Large intestine (tissue), 12 donors: ENCODE measurements at places on chromosomes 7 and 10. TPM values are rescaled to one million over a fixed set of nuclear protein-coding genes. Genes with fewer than 3 reads are reported as not detected.

The KCNH2 gene
- 8.1 TPM for polyA plus RNA-seq

The MRLN gene
- 0.33 TPM for polyA plus RNA-seq

DNA sequence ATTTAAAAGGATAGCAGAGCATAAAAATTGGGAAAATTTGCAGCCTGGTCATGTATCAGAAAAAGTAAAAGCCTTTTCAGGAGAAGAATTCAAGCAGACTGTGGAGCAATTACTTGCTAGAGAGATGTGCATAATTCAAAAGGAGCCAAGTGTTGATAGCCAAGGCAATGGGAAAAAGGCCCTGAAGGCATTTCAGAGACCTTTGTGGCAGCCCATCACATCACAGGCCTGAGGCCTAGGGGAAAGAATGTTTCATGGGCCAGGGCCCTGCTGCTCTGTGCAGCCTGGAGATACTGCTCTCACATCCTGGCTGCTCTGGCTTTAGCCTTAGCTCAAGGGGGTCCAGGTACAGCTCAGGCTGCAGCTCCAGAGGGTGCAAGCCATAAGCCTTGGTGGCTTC is 152.9 kb downstream of the MAGI2 start:
- no peak for DNase-seq

- no peak for DNase-seq
Observed at GRCh38 chr10:80132299-80133139, at the start of gene PLAC9. Gene PLAC9, plus strand, starts transcription at chr10:80132730. Its CDS starts 33 bp downstream, at chr10:80132763.

The ACSL5 gene
- polyA plus RNA-seq = 361 TPM

The ARHGAP19 gene
- 17.2 TPM for polyA plus RNA-seq

GRCh38 chr7:115116773-115117715 is 195.2 kb downstream of the MDFIC start:
- DNase-seq = no peak

- DNase-seq = no peak
Observed at GRCh38 chr7:110922906-110923305, 168.0 kb upstream of the LRRN3 start.

The TAC1 gene
- 12.9 TPM for polyA plus RNA-seq

DNA sequence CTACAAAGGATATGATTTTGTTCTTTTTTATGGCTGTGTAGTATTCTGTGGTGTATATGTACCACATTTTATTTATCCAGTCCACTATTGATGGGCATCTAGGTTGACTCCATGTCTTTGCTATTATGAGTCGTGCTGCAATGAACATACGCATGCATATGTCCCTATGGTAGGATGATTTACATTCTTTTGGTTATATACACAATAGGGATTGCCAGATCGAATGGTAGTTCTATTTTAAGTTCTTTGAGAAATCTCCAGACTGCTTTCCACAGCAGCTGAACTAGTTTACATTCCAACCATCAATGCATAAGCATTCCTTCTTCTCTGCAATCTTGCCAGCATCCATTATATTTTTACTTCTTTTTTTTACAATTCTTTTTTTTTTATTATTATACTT is 35.6 kb upstream of the FAM13C start:
- DNase-seq = no peak

DNA sequence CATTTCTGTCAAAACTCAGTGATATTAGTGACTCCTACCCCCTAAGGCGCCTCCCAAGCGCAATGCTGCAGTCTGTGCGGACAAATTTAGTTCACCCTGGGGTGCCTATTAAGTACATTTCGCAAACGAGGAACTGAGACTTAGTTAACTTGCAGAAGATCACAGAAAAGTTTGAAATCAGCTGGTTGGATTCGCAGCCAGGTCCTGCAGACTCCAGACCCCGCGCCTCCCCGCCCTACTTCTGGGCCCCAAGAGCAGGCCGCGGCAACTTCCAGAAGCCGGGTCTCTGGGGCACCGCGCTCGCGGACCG is 588 bp downstream of the CYREN start:
- peak; percentile 15 for DNase-seq

DNA sequence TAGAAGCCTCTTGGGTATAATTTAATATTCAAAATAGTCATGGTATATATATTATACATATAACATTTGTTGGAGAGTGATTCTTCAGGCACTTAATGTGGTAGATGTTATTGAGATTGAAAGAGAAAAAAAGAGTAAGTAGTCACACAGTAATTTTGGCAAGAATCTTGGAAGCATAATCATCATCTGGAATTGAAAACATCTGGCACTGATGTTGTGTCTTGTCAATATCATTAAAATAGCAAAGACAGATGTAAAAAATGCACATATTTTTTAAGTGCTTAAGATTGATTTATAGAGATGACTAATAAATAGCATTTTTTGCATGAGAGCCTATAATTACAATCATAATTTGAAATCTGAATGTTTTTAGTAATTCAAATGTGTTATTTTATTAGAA is 9.5 kb downstream of the SEMA3D start:
- DNase-seq = no peak

The LOXL4 gene
- 4.0 TPM for polyA plus RNA-seq

GRCh38 chr10:48603421-48604038 is 1.3 kb downstream of the ARHGAP22 start:
- DNase-seq = no peak

DNA sequence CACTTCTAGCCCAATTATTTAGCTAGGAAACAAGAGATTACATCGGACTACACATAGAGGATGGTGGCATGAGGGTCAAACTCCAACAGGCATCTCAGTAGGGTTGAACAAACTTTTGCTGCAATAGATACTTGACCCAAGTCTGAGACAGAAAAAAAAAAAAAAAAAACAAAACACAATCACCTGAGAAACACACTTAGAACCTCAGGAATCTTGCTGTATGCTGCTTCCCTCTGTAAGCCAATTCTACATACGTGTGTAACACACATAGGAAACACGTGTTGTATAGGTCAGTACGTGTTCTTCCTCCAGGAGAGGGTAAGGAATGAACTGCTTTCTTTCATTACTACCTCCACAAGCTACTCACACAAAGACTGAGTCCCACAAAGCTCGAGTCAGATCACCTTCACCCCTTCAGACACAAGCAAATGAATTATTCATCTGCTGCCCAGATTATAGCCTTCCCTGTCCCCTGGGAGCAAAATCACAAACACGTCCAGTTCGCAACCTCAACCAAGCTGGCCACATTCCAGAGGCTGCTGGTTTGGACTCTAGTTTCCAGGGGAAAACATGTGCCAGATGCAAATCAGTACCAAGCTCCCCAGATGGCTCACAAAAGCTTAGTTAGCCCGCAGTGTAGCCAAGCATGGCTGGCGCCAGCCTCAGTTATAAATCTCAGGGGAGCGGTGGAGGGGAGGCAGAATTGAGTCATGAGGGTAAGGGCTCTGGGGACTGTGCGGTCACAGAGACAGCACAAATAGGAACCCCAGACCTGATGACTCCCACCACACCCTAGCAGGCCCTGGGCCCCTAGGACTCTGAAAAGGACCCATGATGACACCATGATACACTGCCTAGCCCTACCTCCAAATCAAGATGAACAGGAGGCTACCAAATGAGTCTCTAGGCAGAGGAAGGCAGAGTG is 15.1 kb downstream of the PSAP start:
- DNase-seq = no peak

- DNase-seq = no peak
Observed at GRCh38 chr7:124322561-124322960, 289.7 kb upstream of the TMEM229A start.

DNA sequence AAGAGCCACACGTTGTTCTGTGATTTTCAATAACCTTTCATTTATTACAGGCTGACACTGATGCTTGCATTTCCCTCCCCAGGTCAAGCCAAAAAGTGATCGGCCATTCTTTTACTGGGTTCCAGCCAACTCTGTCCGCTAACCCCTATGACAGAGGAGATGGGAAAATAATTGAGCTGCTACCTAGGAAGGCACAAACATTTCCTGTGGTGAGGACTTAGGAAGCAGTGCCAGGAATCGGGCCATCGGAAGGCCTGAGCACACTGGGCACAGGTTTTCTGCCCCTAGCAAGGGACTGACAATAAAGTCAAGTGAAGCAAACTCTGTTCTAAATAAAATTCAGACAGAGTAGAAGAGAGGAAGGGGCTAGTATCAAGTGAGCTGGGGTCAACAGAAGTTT is 313.0 kb upstream of the AOAH start:
- DNase-seq = no peak

DNA sequence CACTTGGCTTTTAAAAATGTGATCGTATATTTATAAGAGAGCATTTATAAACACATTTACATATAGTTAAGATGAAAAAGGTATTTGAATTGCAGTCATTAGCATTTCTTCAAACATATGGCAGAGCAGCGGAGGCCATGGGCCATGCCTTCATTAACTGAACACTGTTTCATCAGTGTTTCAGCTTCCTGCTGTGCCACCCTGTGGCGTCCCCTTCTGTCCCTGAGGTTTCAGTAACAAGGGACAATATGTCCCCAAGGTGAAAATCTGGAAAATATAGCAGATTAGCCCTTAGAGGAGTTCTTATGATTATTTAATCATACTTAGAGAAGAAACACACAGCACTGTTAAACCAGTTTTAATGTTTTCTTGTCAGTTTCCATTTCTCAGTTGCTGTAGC is 577.8 kb downstream of the ETV1 start:
- no peak for DNase-seq

DNA sequence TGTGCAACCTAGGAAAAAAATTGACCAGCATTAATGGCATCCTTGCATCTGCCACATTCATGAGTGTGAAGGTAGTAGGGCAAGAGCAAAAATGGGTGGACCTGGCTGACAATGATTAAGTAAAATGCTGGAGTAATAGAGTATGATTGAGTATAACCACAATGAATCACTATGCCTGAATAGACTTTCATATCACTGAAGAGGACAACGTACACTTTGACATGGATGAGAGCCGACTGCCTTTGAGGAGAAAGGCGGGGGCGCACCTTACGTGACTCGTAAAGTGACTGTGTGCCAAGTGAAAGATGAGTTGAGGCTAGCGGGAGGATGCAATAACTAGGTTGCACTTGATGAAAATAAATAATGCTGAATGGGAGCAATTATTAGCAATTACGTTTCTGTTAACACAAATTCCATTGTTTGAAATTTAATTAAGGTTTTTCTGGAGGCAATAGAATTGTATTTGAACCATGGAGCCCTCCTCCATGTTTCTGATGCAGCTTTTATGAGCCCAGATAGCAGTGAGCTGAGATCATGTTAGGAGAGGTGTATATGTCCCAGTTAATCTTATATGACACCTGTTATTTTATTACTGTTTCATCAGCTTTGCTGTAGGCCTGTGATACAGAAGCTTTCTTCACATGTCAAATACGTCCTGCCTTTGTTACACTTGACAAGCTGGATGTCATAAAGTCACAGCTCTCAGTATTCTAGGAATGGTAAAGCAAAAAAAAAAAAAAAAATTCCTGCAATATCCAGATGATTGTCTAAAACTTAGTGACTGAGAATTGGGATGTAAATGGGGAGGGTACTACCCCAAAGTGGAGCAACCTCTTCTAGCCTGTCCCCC is 596.5 kb downstream of the NXPH1 start:
- DNase-seq = no peak

- no peak for DNase-seq
Observed at GRCh38 chr7:35035511-35035961, 1.7 kb downstream of the DPY19L1 start.

DNA sequence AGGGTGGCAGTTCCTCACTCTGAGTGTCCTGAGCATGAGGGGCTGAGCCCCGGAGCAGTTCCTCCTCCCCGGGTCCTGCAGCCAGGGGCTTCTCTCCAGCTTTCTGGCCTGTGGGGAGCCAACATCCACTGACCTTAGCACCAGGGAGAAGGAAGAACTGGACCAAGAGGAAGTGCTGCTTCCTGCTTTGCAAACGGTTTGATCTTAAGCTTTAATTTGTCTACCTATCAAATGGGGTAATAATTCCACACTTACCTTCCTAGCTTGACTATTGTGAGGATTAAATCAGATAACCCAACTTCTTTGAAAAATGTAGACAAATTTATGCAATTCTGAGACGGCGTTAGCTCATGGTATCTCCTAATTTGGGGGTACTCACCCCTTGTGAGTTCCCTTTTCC is 2.0 kb downstream of the NOBOX start:
- DNase-seq = no peak

The MYPN gene
- 0.16 TPM for polyA plus RNA-seq

GRCh38 chr10:70849582-70850016 is 33.9 kb downstream of the SGPL1 start:
- DNase-seq = no peak

DNA sequence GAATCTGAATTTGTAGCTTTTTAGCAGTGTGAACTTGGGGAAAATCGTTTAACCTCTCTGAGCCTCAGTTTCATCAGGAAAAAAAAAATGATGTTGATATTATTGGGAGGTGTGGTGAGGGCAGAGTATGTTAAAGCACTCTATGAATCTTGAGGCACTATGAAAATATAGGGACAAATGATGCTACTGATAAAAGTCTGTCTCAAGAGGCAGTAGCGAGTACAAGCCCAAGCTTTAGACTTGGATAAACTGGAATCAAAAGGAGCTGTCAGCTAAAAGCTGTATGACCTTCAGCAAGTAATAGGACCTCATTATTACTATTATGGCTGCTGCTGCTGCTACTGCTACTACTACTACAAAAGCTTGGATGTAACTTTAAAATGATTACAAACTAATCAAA is 8.4 kb downstream of the ZNF277 start:
- DNase-seq = no peak

DNA sequence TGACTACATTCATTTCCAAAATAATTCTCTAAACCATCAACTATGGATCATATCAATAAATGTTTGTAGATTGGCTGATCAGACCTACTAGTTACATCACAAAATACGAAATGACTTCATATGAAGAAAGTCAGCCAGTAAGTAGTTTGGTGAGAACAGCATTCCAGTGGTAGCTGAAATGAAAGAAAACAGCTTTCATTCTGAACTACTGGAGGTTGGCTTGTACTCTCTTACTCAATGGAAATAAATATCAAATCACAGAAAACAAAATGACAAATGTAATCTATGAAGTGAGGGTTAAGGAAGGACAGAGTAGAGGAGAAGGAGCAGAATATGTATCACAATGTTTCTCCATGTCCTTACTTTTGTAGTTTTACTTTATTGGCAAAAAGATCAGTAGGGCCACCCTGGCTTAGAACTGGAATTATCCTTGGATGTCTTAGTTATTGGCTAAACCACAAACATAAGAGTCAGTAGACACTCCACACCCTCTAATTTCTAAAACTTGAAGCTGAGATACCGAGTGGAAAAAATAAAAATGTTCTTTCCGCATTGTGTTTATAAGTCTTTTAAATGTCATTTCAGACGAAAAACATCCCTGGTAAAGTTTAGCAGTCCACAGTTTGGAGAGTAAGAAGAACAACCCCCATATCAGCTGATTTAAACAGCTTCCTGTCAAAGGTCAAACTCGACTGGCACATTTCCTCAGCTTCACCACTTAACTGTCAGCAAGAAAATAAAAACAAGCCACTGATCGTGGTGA is 74.0 kb upstream of the DGKI start:
- DNase-seq = no peak
